K562 (cell line): ENCODE measurements at places on chromosomes 5 and 9. TPM values are rescaled to one million over a fixed set of nuclear protein-coding genes. Genes with fewer than 3 reads are reported as not detected.

ZCCHC7 gene
- total RNA-seq, result 48.0 and 48.8 TPM in 2 replicates

PCSK1 gene
- not detected in 2 replicates for total RNA-seq

GFRA3 gene
- not detected in 2 replicates for total RNA-seq

DNA sequence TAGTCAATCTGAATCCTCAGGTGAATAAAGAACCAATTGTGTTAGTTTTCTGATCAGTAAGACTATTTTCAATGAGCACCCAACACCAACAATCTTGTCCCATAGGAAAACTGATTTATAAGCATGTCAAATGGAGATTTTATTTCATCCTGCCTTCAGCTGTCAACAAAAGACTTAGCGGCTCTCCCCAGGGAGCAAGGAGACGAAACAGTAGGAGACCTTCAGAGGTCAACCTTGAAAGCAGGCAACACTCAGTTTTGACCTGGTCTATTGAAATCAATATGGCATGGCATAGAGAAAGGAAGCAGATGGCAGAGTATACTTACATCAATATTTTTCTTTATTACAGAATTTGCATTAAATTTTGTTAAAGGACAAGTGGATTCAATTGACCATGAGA, 34.1 kb downstream of the ZNF622 start:
- no peak overlapping the region for H3K27ac ChIP-seq
- H3K27me3 ChIP-seq, result peaks cover 11% of the 10 kb centered on the region
- DNase-seq, result no peak
- H3K4me1 ChIP-seq, result peaks cover 7% of the 10 kb centered on the region; the same call in 1 of the 2 replicates
- H3K4me3 ChIP-seq, result no peak overlapping the region

DNA sequence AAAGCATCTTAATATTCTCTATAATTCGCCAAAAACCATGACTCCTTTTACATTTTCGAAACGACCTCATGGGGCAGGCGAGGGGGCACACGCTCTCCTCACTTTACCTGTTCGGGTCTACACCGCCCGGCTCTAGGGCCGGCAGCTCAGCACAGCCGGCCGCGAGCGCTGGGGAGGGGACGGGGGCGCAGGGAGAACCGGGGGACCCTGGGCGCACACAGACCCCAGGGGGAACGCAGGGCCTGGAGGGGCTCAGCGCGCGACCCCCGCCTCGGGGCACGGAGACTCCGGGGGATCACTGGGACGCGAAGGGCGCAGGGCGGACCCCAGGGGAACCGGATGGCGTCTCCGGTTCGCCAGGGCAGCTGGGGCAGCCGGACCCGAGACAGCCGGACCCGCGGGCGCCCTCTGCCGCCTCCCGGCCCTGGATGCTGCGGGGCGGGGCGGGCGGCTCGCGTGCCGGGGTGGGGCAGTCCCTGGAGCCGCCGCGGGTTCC, at the start of gene AHRR:
Gene AHRR (plus strand): TSS at position 485 of the 496 bp plus-strand sequence. CDS start 22,189 bp downstream, outside the sequence.
- peak; percentile 60 for DNase-seq
- H3K4me3 ChIP-seq, result peak within 1 kb of the TSS; percentile 21; the same call in 1 of the 2 replicates
- peaks cover 8% of the 10 kb centered on the region; the same call in 1 of the 3 replicates for H3K36me3 ChIP-seq
- no peak within 1 kb of the TSS for H3K27ac ChIP-seq

SLC23A1 gene
- 0.40 TPM in 1 of 2 replicates, not detected in the other for total RNA-seq

ACOT12 gene
- not detected in 2 replicates for total RNA-seq

- H3K4me3 ChIP-seq, result no peak overlapping the region
- no peaks in the 10 kb centered on the region for H3K4me1 ChIP-seq
- DNase-seq, result no peak
- no peaks in the 10 kb centered on the region for H3K36me3 ChIP-seq
- no peak overlapping the region for H3K27ac ChIP-seq
Measured at GRCh38 chr5:93294199-93294598, 286.8 kb downstream of the NR2F1-AS1 start.

- 0 out of 3 replicates have a peak, but pooled peaks cover 2% of the 10 kb centered on the region for H3K36me3 ChIP-seq
- no peak overlapping the region for H3K4me3 ChIP-seq
- no peaks in the 10 kb centered on the region for H3K27me3 ChIP-seq
Measured at GRCh38 chr9:68898781-68899439, 115.0 kb downstream of the PRKACG start.

- no peak for DNase-seq
- no peak overlapping the region for H3K4me3 ChIP-seq
- no peaks in the 10 kb centered on the region for H3K27me3 ChIP-seq
- no peaks in the 10 kb centered on the region for H3K4me1 ChIP-seq
- no peak overlapping the region for H3K27ac ChIP-seq
Measured at GRCh38 chr5:28473531-28474107, 1435.2 kb upstream of the CDH9 start.

SPATA31D4 gene
- total RNA-seq, result not detected in 2 replicates

PAPPA gene
- total RNA-seq, result 0.13 and 0.20 TPM in 2 replicates

DNA sequence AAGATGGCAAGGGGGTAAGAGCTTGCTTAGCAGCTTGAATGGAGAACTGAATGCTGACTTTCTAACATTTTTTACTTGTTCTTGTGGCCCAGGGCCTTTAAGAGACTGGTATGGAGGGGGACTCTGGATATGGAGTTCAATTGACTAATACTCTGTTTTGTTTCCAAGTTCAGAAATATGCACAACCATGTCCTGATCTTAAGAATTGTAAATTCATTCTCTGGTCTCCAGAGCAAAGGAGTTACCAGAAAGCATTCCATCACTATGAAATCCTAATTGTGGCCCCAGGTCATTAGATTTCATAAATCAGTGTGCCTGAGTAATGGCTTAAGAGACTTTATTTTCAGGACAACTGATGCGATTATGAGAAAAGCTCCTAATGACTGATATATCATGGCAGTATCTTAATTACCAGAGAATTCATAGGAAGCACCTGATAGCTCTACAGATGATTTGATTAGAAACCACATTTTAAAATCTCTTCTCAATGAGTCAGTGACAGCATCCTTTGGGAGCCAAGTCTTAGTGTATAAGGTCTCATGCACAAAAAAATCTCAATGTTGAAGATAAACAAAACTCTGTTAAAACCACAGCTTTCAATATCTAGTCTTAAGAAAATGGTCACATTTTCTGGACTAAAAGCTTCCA, 613.6 kb upstream of the KLF4 start:
- no peaks in the 10 kb centered on the region for H3K36me3 ChIP-seq
- H3K27ac ChIP-seq, result no peak overlapping the region
- no peak overlapping the region for H3K4me3 ChIP-seq
- H3K4me1 ChIP-seq, result peaks cover 41% of the 10 kb centered on the region

IL11RA gene
- total RNA-seq, result 4.0 and 4.3 TPM in 2 replicates

DNA sequence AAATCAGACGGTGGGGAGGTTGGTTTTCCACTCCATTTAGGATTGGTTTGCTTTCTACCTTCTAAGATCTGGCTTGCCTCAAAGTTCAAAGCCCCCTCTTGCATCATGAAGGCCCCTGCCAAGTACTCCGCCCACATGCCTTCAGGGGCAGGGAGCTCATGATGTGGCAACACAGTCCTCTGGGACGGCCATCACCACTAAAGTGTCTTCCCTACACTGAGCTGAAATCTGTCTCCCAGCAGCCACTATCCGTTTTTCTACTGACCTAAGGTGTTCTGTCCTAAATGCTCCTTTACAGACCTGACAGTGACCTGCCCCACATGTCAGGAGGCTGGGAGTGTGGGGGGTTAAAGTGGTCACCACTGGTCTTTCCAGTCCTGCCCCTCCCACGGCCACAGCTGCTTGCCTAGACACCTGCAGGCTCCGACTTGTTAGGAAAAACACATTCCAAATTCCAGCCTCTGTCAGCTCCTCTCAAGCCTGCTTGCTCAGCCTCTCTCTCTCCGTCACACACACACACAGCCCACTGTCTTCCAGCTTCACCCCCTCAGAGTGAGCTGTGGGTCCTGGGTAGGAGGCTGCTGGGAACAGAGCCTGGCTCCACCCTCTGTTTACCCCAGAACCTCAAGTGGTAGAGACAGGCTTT, 44.9 kb downstream of the SHB start:
- no peaks in the 10 kb centered on the region for H3K27me3 ChIP-seq
- H3K4me1 ChIP-seq, result peaks cover 6% of the 10 kb centered on the region; the same call in 1 of the 2 replicates
- no peak for DNase-seq
- no peaks in the 10 kb centered on the region for H3K36me3 ChIP-seq

GRCh38 chr9:89891221-89891590, 286.4 kb downstream of the GADD45G start:
- no peak overlapping the region for H3K27ac ChIP-seq
- no peak for DNase-seq
- no peaks in the 10 kb centered on the region for H3K36me3 ChIP-seq
- no peaks in the 10 kb centered on the region; the same call in 1 of the 2 replicates for H3K27me3 ChIP-seq
- H3K4me1 ChIP-seq, result no peaks in the 10 kb centered on the region

CDKN2A gene
- not detected in 2 replicates for total RNA-seq

DNA sequence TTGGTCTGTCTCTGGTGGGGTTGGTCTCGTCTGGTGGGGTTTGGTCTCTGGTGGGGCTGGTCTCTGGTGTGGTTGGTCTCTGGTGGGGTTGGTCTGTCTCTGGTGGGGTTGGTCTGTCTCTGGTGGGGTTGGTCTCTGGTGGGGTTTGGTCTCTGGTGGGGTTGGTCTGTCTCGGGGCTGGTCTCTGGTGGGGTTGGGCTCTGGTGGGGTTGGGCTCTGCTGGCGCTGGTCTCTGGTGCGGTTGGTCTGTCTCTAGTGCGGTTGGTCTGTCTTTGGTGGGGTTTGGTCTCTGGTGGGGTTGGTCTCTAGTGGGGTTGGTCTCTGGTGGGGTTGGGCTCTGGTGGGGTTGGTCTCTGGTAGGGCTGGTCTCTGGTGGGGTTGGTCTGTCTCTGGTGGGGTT, 16.3 kb upstream of the CD74 start:
- H3K27ac ChIP-seq, result no peak overlapping the region
- H3K4me1 ChIP-seq, result peaks cover 19% of the 10 kb centered on the region
- H3K36me3 ChIP-seq, result no peaks in the 10 kb centered on the region
- no peak for DNase-seq

TRUB2 gene
- total RNA-seq, result 91.3 and 104 TPM in 2 replicates

PTGER4 gene
- total RNA-seq, result 0.11 and 0.31 TPM in 2 replicates

ELAVL2 gene
- total RNA-seq, result not detected in 2 replicates

DNA sequence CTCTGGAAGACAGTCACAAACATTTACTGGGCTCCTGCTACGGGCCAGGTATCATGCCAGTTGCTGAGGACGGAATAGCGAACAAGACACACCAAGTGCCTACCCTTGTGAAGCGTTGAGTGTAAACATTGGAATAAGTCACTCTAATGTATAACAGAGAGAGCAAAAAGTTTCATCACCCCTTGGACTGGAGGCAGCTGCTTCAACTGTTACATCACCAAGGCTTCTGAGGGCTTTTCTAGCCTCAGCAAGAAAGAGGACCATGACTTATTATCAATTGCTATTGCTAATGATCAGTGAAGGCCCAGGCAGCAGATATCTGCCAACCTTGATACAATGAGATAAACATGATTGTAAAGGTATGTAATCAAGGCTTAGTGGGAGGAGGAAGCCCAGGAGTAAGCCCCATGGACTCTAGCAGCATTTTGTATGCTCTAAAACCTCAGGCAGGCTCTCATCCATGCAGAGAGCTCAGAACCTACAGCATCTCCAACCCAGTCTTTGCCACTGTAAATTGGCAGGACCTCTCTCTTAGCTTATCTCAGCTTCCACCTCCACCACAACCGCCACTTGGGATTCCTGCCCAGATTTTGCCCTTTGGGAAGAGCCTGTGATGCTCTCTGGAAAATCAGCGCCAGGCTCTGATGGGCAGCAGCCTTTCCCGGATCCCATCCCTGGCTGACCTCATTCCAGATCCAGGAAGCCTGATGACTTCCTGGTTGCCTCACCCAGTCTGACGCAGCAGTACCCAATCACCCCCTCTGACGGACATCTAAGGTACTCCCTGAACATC, 54.5 kb downstream of the ADAM19 start:
- H3K4me3 ChIP-seq, result no peak overlapping the region
- no peaks in the 10 kb centered on the region for H3K36me3 ChIP-seq
- H3K4me1 ChIP-seq, result no peaks in the 10 kb centered on the region
- no peak for DNase-seq
- no peak overlapping the region for H3K27ac ChIP-seq
- H3K27me3 ChIP-seq, result peaks cover 7% of the 10 kb centered on the region

- no peak for DNase-seq
- H3K36me3 ChIP-seq, result no peaks in the 10 kb centered on the region
Measured at GRCh38 chr5:104928906-104929520, 1366.4 kb upstream of the NUDT12 start.

GRCh38 chr5:116675626-116675910, 100.9 kb upstream of the SEMA6A start:
- no peak overlapping the region for H3K4me3 ChIP-seq
- no peak for DNase-seq
- H3K36me3 ChIP-seq, result no peaks in the 10 kb centered on the region
- H3K27me3 ChIP-seq, result no peaks in the 10 kb centered on the region
- no peaks in the 10 kb centered on the region for H3K4me1 ChIP-seq
- H3K27ac ChIP-seq, result no peak overlapping the region

DNA sequence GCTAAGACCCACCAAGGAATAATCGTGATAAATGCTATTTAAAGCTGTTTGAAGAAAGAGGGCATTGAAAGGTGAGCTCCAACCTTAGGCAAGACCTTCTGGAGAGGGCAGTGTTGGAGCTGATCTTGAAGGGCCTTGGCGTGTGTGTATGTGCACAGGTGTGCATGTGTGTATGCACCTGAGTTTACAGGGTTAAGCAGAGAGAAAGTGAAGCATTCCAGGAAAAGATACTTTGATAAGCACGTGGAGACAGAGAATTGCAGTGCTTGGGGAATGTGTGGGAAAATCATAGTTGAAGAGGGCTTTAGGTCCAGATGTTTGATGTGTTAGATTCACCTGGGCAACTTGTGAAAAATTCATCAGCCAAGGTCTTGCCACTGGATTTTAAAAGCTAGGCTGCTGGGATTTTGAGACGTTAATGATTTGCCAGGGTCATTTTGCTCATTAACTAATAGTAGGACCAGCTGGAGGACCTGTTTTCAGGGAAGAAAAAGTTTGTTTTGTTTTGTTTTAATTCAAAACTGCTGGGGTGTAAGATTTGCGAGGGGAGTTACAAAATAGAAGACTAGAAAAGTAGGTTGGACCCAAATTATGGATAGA, 78.3 kb upstream of the ANKRD55 start:
- no peaks in the 10 kb centered on the region for H3K36me3 ChIP-seq
- H3K27me3 ChIP-seq, result no peaks in the 10 kb centered on the region; the same call in 2 of the 3 replicates
- H3K4me3 ChIP-seq, result no peak overlapping the region
- no peak for DNase-seq

- peaks cover 4% of the 10 kb centered on the region; the same call in 2 of the 3 replicates for H3K27me3 ChIP-seq
- H3K27ac ChIP-seq, result no peak overlapping the region
- H3K4me3 ChIP-seq, result no peak overlapping the region
Measured at GRCh38 chr5:108588323-108588722, 159.4 kb upstream of the FER start.

CAVIN4 gene
- total RNA-seq, result 0.18 and 0.20 TPM in 2 replicates

GRCh38 chr9:14903040-14903439, 7.2 kb downstream of the FREM1 start:
- H3K27ac ChIP-seq, result no peak overlapping the region
- no peaks in the 10 kb centered on the region for H3K27me3 ChIP-seq
- DNase-seq, result no peak
- H3K4me3 ChIP-seq, result no peak overlapping the region

GRCh38 chr9:136052991-136053756, 41.9 kb downstream of the NACC2 start:
- DNase-seq, result no peak
- no peaks in the 10 kb centered on the region for H3K27me3 ChIP-seq
- peaks cover 66% of the 10 kb centered on the region for H3K4me1 ChIP-seq
- peaks cover 32% of the 10 kb centered on the region; the same call in 1 of the 3 replicates for H3K36me3 ChIP-seq
- H3K27ac ChIP-seq, result no peak overlapping the region

- H3K27me3 ChIP-seq, result no peaks in the 10 kb centered on the region
- no peak for DNase-seq
- no peak overlapping the region for H3K27ac ChIP-seq
- peaks cover 4% of the 10 kb centered on the region; the same call in 2 of the 3 replicates for H3K4me1 ChIP-seq
- H3K4me3 ChIP-seq, result no peak overlapping the region
Measured at GRCh38 chr9:88814577-88814976, 176.7 kb upstream of the S1PR3 start.
